ENCODE measurements at places on chromosomes 2 and 18. TPM values are rescaled to one million over a fixed set of nuclear protein-coding genes. Genes with fewer than 3 reads are reported as not detected.

The CD226 gene
- total RNA-seq, result 88.2 TPM

The TTR gene
- not detected for total RNA-seq

The COBLL1 gene
- total RNA-seq, result 0.02 TPM

The MALL gene
- not detected for total RNA-seq

The RAPH1 gene
- total RNA-seq, result 2.0 TPM

The IFIH1 gene
- 31.8 TPM for total RNA-seq
